Prostate gland (tissue), 2 donors: ENCODE measurements at places on chromosomes 5 and 9. TPM values are rescaled to one million over a fixed set of nuclear protein-coding genes. Genes with fewer than 3 reads are reported as not detected.

DNA sequence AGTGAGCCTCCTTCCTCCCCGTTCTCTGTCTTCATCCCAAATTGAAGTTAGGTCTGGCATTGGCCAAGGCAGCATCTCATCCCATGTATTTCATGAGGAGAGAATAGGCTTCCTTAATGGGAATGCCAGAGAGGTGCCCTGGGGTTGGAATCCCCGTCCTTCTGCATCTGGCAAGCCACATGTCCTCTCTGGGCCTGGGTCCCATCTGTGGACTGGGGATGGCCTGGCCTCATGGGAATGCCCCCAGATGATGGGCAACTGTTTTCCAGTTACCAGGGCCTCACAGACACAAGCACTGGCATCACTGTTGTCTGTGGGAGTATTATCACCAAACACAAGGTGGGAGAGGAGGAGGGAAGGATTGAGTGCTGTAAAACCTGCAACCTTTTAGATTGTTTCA, 153.9 kb downstream of the FSTL4 start:
- no peak for DNase-seq
- no peaks in the 10 kb centered on the region for H3K27me3 ChIP-seq
- no peaks in the 10 kb centered on the region for H3K4me1 ChIP-seq

DNA sequence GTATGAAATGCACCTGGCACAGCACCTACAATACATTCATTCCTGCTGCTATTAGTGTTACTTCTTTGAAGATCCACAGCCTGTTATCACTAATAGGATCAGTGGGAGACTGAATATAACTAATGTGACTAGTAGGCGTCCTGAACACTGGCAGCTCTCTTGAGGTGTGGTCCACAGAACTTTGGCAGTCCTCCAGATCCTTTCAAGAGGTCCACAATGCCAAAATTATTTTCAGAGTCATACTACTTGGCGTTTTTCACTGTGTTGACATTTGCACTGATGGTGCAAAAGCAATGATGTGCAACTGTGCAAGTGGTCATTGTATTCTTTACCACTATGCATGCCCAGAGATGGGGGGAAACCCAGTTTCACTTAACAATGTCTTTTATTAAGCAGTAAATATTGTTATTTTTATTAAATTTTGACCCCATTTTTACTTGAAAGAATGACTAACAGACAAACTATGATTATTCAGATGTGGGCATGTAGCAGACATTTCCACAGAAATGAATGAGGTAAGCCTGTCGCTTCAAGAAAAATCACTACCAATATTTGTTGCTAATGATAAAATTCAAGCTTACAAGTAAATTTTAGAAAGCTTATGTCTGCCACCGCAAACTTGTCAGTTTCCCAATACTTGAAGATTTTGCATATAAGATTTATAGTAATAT, 48.9 kb downstream of the ADRB2 start:
- H3K36me3 ChIP-seq: no peaks in the 10 kb centered on the region
- H3K4me3 ChIP-seq: no peak overlapping the region
- H3K27me3 ChIP-seq: no peaks in the 10 kb centered on the region
- H3K27ac ChIP-seq: no peak overlapping the region
- no peaks in the 10 kb centered on the region for H3K4me1 ChIP-seq

DNA sequence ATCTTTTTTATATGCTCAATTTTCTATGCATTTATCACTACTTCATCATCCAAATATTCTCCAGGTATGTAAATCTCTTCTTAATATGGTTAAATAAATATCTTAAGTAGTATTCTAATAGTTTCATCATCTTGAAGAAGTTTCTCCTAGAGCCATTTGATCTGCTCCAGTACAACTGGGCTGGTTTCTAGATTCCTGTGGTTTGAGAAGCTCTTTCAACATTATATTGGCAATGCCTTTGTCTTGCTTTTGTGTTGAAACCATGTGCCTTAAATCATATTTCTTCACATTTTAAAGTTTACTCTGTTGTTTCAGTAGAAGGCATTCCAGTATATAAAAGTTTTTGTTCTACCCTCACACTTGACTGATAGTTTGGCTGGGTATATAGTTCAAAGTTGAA, 27.6 kb downstream of the MBLAC2 start:
- H3K27ac ChIP-seq: no peak overlapping the region
- no peak overlapping the region for H3K4me3 ChIP-seq
- H3K4me1 ChIP-seq: no peaks in the 10 kb centered on the region
- no peaks in the 10 kb centered on the region for H3K36me3 ChIP-seq
- DNase-seq: no peak
- no peaks in the 10 kb centered on the region for H3K27me3 ChIP-seq

GRCh38 chr9:2087500-2088313, 72.6 kb downstream of the SMARCA2 start:
- no peak overlapping the region for H3K4me3 ChIP-seq
- H3K27ac ChIP-seq: no peak overlapping the region
- no peaks in the 10 kb centered on the region for H3K27me3 ChIP-seq
- no peaks in the 10 kb centered on the region for H3K36me3 ChIP-seq

- no peak overlapping the region for H3K4me3 ChIP-seq
- no peaks in the 10 kb centered on the region for H3K4me1 ChIP-seq
- no peak overlapping the region for H3K27ac ChIP-seq
- H3K27me3 ChIP-seq: no peaks in the 10 kb centered on the region
These were observed 232.9 kb downstream of the NFIB start for GRCh38 chr9:14080959-14081542.

GRCh38 chr5:127602896-127603844, 45.7 kb upstream of the CTXN3 start:
- H3K27me3 ChIP-seq: no peaks in the 10 kb centered on the region
- DNase-seq: no peak
- H3K4me1 ChIP-seq: no peaks in the 10 kb centered on the region
- no peak overlapping the region for H3K27ac ChIP-seq
- no peaks in the 10 kb centered on the region for H3K36me3 ChIP-seq

- no peak for DNase-seq
- H3K4me1 ChIP-seq: no peaks in the 10 kb centered on the region
- H3K36me3 ChIP-seq: no peaks in the 10 kb centered on the region
- no peaks in the 10 kb centered on the region for H3K27me3 ChIP-seq
- H3K27ac ChIP-seq: no peak overlapping the region
- H3K4me3 ChIP-seq: no peak overlapping the region
These were observed 228.2 kb upstream of the TYRP1 start for GRCh38 chr9:12464910-12465512.

DNA sequence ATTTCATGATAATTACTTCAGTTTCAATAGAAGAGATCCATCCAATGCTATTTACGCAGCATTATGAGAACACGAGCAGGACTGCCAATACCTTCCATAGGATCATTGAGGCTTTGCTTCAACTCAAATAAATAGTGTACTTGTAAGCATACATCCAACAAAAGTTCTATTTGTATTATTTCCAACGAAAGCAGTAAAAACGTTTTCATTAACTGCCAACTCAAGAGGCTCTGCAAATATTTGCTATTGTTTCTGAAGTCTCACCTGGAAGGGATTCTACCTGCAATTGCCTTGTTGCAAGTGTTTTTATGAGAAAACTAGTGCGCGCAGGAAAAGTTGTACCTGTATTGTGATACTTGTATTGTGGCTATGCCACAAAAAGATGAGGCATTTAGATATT, 11.0 kb upstream of the GNPDA1 start:
- H3K27ac ChIP-seq: no peak overlapping the region
- H3K36me3 ChIP-seq: no peaks in the 10 kb centered on the region
- DNase-seq: no peak
- no peak overlapping the region for H3K4me3 ChIP-seq
- H3K27me3 ChIP-seq: no peaks in the 10 kb centered on the region

GRCh38 chr5:26805076-26805475, 233.3 kb downstream of the CDH9 start:
- no peaks in the 10 kb centered on the region for H3K4me1 ChIP-seq
- no peak overlapping the region for H3K27ac ChIP-seq
- no peaks in the 10 kb centered on the region for H3K36me3 ChIP-seq

The IL33 gene
- 13.8 TPM for total RNA-seq

The MARCOL gene
- not detected for total RNA-seq

The PCDHGA4 gene
- 2.5 TPM for total RNA-seq
